ENCODE measurements at places on chromosomes 12 and 14.
A peak's percentile ranks its signal among the peaks of the same experiment; 100 is the strongest.

GRCh38 chr12:98402671-98403070, 112.7 kb upstream of the TMPO start:
- no peak for DNase-seq

DNA sequence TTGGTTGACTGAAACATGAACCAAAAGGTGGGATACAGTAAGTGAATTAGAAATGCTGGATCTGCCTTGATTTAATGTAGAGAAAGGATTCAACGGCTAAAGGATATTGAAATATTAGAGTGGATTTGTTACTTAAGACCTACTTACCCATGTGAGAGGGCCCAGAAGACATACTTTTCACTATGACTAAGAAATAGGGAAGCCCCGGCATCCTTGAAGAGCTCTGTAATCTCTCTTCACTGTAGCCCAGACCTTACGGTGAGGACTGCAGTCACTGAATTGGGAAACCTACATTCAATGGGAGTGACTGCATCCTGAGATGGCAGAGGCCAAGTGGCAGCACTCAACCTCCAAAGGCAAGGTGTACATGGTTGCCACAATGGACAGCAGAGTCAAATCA, 52.5 kb downstream of the KANSL2 start:
- no peak for DNase-seq

DNA sequence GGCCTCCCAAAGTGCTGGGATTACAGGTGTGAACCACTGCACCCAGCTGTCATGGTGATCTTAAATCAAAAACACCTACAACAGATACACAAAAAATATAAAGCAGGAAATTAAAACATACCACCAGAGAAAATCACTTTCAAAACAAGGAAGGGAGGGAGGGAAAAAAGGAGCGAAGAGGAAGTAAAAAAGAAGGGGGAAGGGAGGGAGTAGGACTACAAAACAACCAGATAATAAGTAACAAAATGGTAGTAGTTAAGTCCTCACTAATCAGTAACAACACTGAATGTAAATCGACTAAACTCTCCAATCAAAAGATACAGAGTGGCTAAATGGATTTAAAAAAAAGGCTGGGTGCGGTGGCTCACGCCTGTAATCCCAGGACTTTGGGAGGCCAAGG, 89.0 kb downstream of the SH2B3 start:
- no peak for DNase-seq

DNA sequence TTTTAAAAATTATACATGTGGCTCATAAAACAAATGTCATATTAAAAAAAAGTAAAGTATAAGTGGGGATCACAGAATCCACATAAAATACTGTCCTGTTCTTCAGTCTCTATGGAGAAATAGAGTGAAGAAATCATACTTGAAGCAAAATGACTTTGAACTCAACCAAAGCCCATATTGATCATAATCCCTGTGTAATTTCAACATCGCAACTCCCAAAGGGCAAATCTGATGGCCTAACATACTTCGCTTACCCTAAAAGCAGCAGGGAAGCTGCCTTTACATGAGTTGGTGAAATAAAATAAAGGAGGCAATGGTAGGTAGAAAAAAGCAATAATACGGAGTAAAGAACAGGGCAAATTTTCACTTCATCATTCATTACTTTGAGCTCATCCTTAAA, 101.8 kb downstream of the CEP128 start:
- DNase-seq = no peak

DNA sequence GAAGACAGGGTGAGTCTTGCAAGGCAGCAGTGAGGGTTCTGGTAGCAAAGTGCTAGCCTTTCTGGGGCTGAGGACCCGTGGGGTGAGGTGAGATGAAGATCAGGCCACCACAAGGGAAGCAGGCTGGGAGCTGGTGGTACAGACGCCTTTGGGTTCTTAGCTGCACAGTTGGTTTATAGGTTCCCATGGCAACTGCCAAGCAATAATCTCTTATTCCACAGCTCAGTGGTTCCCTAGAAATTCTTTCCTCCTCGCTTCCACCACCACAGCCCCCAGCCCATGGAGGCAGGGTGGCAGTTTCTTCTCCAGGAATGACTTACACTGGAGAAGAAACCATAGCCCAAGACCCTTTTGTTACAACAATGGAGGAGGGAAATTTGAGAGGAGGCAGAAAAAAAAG, 82.1 kb downstream of the CMKLR1 start:
- no peak for DNase-seq

DNA sequence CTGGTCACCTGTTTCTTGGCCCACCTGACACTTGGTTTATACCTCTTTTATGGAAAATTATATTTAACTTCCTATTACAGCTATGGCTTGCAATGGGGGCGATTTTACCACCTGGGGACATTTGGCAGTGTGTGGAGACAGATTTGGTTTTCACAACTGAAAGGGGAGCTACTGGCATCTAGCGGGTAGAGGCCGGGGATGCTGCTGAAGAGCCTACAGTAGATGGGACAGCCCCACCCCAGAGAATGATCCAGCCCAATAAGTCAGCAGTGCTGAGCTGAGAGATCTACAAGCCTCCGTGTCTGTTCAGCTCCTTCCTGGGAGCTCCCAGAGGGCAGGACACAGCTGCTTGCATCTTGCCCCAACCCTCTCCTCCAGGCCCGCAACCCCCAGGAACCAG, 302.8 kb downstream of the CACNA1C start:
- no peak for DNase-seq

DNA sequence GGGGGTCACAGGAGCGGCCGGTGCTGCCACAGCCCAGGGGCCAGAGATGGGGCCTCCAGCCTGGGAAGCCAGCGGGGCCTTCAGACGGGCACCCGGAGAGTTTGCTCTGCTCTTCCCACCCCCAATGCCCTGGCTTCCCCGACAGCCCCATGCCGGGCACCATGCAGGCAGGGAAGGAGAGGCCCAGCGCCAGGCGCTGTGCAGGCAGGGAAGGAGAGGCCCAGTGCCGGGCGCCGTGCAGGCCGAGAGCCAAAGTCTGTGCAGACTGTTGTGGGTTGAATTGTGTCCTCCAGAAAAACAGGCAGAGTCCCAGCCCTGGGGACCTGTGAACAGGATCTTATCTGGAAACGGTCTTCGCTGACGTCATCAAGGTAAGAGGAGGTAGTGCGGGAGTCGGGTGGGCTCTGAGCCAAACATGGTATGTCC, 34.3 kb downstream of the GALNT9 start:
- DNase-seq = no peak

DNA sequence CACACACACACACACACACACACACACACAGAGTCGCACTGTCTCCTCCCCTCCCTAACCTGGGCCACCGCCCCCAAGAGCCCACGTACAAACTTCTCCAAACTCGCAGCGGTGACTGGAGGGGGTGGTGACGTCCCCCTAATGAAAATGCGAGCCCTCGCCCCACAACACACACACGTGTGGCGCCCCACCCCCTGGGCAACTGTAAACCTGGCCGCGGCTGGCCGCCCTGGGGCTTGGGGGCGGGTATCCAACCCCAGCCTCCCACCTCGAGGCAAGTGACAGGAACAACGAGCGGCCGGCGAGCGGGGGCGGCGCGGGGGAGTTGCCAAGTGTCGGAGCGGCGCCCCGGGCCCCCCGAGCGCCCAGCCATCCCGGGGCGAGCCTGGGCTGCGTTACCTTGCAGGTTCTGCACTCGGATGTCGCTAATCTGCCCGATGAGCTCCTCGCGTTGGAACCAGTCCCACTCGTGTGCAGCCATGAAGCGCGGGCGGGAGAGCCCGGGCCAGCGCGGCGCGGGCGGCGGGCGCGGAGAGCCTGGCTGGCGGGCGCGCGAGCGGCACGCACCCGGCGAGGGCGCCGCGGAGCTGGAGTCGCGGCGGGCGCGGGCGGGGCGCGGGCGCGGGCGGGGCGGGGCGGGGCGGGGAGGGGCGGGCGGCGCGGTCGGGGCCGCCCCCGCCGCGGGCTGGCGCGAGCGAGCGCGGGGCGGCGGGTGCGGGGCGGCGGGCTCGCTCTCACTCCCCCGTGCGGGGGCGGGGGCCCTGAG, at the start of gene CLMN:
CLMN (minus strand) TSS at position 597 of the 766 bp plus-strand sequence; CDS start at position 481, 116 bp downstream.
- peak; percentile 52 for DNase-seq

DNA sequence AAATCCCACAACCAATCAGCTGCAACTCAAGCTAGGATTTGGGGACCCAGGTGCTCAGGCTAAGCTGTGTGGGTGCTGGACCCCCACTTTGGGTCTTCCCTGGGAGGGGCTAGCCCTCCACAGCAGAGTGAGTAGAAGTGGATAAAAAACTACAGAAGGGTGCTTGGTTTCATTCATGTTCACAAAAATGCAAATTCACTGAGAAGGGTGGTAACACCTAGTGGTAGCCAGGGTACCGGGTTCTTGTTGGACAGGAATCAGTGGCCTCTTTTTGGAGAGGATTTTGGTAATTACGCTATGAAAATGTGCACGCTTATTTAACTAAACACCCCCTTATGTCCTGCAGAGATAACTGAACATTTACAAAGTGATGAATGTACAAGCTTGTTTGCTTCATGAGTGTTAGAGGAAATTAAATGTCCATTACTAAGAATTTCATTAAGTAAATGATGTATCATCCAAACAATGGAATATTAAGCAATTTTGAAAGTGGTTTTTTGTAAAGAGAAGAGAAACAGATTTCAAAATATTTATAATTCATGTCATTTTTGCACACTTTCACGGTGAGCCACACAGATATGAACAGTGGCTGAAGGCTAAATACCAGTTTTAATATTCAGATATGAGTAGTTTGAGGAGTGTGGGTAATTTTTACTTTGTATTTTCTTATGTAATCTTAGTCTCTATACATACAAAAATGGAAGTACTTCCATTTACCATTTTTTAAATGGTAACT, 78.3 kb downstream of the DDX51 start:
- no peak for DNase-seq

- no peak for DNase-seq
Observed at GRCh38 chr12:7411343-7411742, 32.6 kb downstream of the CD163L1 start.
